ENCODE measurements at places on chromosomes 5 and 9.

DNA sequence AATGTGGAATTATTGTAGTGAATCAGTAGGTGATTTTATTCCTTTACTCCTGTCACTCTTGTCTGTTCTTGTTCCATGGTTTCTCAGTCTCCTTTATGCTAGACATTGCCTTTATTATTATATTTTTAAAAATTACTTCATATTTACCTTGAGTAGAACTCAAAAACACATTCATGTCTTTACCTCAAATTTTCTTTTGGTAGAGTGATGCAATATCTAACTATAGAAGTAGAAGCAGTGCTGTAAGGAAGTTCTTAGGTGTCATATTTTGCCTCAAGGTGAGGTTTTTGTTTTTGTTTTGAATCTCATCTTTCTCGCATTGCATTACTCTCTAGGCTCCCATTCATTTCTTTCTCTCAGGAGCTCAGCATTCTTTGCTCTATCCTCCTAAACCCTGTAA, 12.2 kb downstream of the IPO11 start:
- no peak for DNase-seq

DNA sequence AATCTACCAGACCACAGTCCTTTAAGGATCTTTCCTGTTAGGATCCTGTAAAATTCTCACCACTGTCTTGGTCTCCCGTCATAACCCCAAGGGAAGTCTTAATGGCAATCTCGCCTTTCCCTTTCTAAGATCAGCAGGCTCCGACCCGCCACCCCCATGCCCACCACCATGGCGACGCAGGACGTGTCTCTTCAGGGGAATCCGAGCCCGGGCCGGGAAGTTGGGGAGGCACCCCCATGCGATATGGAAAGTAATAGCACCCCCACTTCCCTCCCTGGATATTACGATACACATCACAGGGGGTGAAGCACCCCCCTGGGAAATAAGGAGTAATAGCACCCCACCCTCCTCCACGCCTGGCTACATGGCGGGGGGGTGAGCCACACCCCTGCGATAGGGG, 8.3 kb upstream of the STK32A start:
- DNase-seq: no peak

DNA sequence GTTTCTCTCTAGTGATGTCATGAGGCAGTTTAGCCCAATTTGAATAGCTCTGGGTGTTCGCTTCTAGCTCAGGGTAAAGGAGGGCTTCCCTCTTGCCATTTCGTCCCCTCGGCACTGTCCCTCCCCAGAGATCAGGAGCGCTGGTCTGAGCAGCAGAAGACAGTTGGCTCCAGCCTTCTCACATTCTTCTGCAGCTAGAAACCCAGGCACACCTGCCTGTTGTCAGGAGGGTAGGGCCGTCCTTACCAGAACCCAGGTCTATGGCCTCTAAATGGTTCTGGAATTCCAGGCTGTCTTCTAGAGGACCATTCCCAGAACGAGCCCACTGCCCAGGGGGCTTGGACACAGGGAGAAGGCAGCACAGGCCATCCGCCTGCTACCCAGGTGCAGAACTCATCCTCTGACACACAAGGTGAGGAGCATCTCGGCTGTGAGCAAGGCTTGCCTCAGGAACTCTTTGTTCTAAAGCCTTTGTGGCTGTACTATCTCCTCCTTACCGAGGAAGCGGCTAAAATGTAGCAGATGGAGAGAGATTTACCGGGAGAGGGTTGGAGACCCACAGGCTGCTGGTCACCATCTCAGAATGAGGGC, 255.6 kb upstream of the IRX2 start:
- DNase-seq: no peak

DNA sequence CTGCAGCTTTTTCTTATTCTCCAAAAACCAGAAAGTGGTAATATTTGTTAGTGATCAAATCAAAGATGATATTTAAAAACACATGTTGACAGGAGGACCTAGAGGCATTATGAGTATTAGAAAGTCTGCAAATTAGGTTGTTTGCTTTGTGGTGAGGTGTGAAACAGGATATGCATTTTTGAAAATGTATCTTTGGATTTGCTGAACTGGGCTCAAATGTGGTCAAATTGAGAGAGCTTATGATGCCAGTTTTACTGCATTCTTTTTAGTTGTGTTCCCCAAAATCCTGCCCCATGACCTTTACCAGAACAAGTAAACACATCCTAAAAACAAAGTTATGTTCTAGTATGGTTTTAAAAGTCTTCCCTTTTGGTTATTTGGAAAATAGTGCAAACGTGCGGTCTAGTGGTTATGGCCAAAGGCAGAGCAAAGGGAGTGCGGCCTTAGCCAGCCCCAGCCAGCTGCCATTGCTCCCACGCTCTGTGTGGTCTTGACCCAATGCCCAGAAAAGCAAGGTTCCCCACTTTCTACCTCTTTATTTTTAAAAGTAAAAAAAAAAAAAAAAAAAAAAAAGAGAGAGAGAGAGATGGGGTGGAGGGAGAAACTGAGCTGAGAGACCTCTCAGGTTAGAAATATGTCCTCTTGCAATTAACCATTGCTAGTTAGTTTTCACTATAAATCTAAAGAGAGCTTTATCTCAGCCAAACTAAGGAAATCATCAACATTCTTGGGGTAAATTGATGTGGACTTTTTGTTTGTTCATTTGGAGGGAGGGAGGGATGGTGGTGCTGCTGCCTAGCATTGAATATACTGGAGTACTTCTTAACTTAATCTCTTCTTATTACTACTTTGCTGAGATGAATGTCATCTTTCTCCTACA, 176.6 kb downstream of the ARHGAP26 start:
- DNase-seq: no peak

- no peak for DNase-seq
Measured at GRCh38 chr5:148214665-148215185, 11.9 kb downstream of the SPINK6 start.

GRCh38 chr9:107216329-107216728, 66.8 kb upstream of the RAD23B start:
- DNase-seq: no peak

DNA sequence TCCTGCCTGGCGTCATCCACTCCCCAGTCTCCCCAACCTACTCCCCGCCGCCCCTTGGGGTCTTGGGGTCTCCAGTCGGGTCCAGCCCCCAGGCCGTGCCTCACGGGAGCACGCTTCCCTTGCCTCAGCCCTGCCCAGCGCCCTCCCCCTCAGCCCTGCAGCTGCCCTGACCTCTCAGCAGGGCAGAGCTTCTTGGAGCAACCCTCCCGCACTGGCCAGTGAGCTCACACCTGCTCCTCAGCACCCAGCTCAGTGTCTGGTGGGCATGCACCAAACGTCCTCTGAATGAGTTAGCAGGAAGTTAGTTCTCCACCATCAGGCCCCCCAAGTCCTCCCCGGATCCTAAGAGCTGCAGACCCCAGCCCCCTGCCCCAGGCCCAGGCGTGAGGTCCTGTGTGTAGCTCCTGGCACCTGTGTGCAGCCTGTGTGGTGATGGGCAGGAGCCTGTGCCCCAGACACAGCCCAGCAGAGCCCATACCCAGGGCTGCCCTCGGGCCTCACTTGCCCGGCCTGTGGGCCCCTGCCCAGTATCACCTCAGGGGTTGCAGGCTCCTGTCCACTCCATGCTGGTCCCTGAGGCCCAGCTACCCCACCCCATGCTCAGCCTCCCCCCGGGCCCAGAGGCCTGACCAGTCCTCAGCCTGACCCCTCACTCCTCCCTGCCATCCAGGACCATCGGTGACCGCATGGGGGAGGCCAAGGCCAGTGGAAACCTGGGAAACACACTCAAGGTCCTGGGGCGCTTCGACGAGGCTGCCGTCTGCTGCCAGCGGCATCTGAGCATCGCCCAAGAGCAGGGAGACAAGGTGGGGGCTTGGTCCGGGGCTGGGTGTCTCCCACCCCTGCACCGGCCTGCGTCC, 8.2 kb downstream of the GPSM1 start:
- no peak for DNase-seq

- no peak for DNase-seq
Measured at GRCh38 chr9:136048560-136049411, 46.3 kb downstream of the NACC2 start.

DNA sequence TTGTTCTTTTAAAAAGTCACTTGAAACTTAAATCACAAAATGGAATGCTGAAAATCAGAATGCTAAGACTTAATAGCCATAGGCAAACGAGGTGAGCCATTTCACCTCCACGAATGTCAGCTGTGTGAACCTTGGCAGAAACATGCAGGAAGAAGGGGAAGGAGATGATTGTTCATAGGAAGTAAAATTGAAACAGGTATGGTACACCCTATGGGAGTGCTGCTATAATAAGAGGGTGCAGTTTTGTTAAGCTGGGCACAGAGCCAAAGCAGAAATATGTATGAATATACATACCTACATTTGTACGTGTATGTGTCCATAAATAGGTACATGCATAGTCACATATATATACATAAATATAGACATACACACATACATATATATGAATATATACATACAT, 51.0 kb upstream of the SPINK5 start:
- no peak for DNase-seq

DNA sequence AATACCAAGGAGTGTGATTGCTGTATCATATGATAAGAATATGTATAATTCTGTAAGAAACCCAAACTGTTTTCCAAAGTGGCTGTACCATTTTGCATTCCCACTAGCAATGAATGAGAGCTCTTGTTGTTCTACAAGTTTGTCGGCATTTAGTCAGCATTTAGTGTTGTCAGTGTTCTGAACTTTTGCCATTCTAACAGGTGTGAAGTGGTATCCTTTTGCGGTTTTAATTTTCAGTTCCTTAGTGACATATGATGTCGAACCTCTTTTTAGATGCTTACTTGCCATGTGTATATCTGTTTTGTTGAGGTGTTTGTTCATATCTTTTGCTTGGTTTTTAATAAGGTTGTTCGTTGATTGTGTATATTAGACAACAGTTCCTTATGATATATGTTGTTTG, 296.3 kb upstream of the IZUMO3 start:
- no peak for DNase-seq

- no peak for DNase-seq
Measured at GRCh38 chr5:54156577-54156976, 153.8 kb downstream of the ARL15 start.

GRCh38 chr5:1793301-1793740, 6.3 kb downstream of the MRPL36 start:
- peak; percentile 48 for DNase-seq

GRCh38 chr5:5710471-5710870, 288.0 kb downstream of the ICE1 start:
- no peak for DNase-seq

GRCh38 chr9:127788337-127789011, 2.6 kb downstream of the CDK9 start:
- peak; percentile 42 for DNase-seq

GRCh38 chr5:61467766-61468482, 135.9 kb downstream of the ZSWIM6 start:
- no peak for DNase-seq

- DNase-seq: no peak
Measured at GRCh38 chr9:137800196-137801022, 77.2 kb upstream of the CACNA1B start.

DNA sequence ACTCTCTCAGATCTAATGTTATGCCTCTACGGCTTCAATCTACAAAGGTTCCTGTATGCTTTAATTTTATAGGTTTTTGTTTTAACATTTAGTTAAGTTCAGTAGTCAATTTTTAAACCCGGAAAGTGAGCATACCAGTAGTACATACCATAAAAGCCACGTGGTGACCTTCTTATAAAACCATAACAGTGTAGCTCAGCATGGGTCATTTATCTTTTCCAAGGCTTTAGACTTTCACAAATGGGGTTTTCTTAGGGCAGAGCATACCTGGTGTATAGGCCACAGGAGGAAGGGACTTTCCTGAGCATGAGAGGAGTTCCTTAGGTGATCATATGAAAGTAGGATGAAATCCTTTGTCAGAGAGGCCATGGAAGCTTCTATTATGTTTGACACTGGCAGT, 23.2 kb downstream of the ECM2 start:
- DNase-seq: no peak

DNA sequence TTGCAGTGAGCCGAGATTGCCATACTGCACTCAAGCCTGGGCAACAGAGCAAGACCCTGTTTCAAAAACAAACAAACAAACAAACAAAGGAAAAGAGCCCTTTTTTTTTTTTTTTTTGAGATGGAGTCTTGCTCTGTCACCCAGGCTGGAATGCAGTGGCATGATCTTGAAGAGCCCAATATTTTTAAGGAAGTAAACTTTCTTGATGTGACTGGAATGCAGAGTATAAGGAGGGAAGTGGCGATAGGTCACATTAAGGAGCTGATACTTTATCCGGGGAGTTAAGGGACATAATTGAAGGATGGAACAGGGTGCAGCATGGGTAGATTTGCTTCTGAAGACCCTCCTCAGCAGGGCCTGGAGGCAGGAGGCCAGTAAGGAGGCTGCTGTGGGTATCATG, 13.0 kb downstream of the NAIF1 start:
- no peak for DNase-seq

DNA sequence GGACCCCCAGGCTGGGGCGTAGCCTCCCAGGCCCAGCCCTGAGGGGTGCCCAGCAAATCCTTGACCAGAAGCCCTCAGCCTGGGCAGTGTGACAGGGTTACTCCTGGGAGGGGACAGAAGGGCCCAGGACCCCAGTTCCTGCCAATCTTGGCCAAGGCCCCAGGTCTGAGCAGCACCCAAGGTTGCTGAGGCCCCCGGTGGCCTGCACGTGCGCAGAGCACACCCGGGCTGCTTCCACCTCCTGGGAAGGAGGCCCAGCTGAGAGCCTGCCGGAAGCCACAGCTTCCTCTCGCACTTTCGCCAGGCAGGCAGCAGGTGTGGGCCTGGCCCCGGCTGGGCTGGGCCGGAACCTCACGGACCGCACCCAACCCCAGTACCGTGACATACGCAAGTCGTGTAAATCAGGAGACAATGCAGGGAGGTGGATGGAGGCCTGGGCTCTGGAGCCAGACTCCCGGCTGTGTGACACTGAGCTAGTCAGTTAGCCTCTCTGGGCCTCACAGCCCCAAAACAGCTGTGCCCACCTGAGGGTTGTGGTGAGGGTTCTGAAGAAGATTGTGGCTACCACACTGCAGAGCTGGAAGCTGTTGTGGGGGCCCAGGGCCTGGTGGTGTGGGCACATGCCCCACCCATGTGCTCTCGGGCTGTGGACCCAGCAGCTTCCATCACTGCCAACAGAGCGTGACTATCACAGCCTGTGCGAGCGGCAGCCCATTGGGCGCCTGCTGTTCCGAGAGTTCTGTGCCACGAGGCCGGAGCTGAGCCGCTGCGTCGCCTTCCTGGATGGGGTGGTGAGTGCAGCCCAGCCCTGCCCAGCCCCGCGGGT, 5.1 kb downstream of the GRK6 start:
- DNase-seq: peak; percentile 90

GRCh38 chr9:130775336-130775991, 59.6 kb upstream of the ABL1 start:
- no peak for DNase-seq

GRCh38 chr5:51411921-51412325, 28.7 kb downstream of the ISL1 start:
- no peak for DNase-seq

DNA sequence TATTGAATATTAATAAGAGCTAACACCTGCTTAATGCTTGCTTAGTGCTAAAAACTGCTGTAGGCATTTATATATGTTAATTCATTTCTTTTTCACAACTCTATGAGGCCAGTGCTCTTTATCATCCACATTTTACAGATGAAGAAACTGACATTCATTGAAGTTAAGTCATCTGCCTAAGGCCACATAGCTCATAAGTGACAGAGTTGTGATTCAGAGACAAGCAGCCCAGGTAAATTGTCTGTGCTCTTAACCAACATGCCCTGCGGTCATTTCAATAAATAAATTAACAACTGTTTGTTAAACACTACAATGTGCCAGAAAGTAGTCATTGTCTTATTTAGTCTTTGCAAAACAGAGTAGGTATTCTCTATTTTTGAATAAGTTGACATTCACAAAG, 1354.4 kb upstream of the C9orf72 start:
- DNase-seq: no peak

- DNase-seq: no peak
Measured at GRCh38 chr5:125685771-125686170, 737.4 kb upstream of the GRAMD2B start.

- no peak for DNase-seq
Measured at GRCh38 chr5:88770276-88771257, 112.4 kb downstream of the MEF2C start.

All from activated CD4-positive, alpha-beta T cell treated with anti-CD3 and anti-CD28 coated beads, Interleukin-2, Interleukin-4, amounts not matched to agents 100 ng/mL and 50 ng/mL, durations not matched to agents 16 hours and 8 hours (primary cell).